Epithelial cell of esophagus (primary cell): ENCODE measurements at places on chromosomes 6 and 20.

- DNase-seq: no peak
These were observed 13.6 kb upstream of the SASH1 start for GRCh38 chr6:148328876-148329555.

- no peak for DNase-seq
These were observed 63.7 kb downstream of the PHACTR2 start for GRCh38 chr6:143741480-143741879.

- no peak for DNase-seq
These were observed 11.2 kb upstream of the UNC93A start for GRCh38 chr6:167279766-167280446.

DNA sequence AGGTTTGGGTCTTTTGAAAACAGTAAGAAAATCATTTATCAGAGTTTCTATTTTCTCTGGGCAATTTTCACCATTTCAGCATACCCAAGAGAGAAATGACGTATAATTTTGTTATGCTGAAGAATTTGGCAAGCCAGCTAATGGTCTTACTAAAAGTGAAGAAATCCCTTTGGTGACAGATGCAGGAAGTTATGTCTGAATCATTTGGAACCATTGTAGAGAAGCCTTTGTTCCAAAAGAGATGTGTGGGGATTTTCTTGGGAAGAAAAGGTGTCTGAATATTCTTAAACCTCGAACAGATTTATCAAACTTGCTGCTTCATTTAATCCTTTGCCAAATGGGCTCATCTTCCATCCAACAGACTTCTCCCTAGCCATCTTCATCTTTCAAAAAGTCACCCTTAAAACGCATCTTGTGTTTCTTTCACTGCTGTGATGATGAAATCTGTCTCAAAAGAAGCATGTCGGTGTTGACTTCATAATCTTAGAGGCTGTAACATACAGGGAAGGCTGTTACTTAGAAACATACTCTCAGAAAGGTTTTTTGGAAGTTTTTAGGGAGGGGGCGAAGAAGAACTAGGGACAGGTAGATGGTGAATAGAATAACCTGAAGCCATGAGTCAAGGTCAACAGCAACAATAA lies 39.5 kb downstream of the CITED2 start:
- DNase-seq: peak; percentile 91

DNA sequence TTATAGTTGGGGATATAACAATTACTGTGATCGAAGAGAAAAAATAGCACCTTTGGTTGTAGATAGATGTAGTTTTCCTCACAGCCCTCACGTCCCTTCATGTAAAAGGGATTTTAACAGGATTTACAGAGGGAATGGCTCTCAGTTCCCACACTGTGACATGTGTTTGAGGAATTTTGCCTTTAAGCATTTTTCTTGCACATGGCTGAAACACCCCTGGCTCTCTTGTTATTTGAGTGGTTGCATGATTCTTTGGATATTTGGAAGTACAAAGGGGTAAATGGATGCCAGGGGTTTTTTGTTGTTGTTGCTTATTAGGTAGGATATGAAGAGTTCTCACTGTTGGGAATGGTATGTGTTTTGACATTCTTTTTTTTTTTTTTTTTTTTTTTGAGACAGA lies 48.2 kb downstream of the JAG1 start:
- DNase-seq: peak; percentile 60

GRCh38 chr6:8025191-8025590 lies 39.0 kb downstream of the BLOC1S5 start:
- DNase-seq: no peak

- DNase-seq: peak; percentile 88
These were observed 65.2 kb downstream of the PRL start for GRCh38 chr6:22231616-22232015.

DNA sequence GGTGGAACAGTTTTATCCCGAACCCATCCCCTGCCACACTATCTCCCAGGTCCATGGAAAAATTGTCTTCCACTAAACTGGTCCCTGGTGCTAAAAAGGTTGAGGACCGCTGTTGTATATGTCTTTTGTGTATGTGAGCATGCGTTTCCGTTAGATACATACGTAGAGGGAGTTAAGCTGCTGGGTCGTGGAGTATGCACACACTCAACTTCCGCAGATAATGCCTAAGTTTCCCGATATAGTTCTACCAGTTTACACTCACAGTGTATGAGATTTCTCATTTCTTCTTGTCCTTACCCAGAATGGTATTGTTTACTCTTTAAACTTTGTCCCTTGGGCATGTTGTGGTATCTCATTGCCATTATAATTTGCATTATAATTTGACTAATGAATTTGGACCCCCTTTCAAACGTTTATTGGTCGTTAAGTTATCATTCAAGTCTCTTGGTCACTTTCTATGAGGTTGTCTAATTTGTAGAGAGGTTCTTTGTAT lies 50.5 kb upstream of the SCAF8 start:
- DNase-seq: no peak

DNA sequence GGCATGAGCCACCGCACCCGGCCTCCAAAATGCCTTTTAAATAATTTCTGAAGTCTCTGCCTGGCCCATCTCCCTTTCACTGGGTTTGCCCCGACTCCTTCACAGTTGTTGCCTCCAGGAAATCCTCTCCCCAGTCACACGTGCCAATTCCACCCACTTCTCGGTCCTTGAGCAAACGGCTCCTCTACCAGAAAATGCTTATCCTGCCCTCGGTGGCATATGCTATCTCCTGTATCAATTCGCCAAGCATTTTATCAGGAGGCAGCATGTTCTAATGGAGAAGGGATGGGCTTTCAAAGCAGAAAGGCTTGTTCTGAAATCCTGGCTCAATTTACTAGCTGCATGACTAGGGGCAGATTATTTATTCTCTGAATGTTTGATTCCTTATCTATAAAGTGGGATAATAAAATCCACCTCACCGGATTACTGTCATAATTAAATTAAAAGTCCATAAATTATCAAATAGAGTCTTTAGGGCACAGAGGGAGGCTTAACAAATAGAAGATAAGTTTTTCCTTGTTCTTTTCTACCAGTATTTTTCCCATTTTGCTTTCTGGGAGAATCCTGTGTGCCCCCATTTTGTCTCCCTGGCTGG lies 66.3 kb downstream of the PPP1R3G start:
- DNase-seq: no peak

GRCh38 chr6:13431059-13431656 lies 56.2 kb downstream of the GFOD1 start:
- no peak for DNase-seq

GRCh38 chr6:11532097-11532496 lies 5.5 kb upstream of the TMEM170B start:
- DNase-seq: no peak

DNA sequence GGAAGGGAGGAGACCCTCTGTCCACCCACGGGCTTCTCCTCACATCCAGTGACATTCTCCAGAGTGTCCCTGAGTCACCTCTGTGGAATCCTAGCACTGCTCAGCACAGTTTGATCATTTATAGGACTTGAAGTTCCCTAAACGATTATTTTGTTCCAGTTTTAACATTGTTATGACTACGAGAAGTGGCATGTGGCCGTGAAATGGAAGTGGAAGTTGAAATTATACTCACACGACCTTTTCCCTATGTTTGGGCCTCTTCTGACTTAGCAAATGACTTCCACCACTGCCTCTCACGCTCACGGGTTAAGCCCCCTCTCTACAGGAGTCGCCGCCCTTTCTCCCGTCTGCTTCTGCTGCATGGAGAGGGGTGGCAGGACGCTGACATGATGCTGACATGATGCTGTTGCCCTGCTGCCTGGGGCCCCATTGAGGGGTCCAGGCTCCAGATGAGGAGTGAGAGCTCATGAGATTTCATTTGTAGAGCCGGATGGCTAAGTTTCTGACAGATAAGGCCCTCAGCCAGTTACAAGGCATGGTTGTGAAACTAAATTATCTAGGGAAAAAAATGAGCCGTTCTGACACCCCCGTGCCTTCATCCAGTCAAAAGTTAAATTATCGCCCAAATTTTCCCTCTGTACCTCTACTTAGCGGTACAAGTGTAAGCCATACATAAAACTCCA lies 153.6 kb upstream of the UST start:
- no peak for DNase-seq

DNA sequence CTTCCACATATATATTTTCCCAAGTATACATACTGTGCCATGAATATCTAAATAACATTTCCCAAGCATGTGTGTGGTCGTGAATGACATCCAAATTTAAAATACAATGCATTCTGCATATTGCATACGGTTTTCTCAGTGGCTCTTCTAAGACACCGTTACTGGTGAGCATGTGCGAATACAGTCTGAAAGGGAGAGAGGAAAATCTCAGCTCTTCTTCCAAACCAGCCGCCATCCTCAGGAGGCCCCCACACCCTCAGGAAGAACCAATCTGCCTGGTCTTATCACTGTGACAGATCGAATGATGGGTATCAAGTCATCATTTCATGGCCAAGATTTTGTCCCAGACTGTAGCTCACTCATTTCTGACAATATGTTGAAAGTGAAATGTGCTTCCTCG lies 50.7 kb downstream of the ADAT2 start:
- no peak for DNase-seq

DNA sequence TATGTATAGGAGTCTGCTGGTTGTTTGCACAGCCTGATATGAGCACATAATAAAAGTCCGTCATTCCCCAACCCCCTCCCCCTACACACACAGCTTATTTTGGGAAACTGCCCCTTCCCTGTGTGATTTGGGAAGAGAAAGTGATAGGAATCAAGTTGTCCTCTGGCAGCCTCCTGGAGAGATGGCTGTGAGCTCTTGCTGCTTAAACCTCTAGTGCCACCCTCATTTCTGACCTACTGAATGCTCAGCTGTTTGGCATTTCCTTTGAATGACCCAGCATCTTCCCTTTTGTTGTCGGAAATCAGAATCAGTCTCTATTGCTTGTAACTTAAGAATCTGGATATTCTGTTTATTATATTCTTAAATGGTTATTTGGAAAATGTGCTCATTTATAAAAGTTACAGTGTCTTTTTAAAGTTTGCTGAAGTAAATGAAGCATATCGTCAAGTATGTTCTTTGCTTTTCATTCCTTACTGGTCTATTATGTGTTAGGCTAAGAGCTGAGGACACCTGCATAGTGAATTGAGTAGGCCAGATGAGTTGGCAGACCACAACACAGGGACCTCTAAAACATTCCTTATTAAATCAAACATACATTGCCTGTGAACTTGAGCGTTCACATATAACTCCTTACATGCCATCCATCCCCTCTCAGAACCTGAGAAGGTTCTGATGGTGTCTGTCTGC lies 5.5 kb downstream of the RWDD2A start:
- peak; percentile 51 for DNase-seq

- no peak for DNase-seq
These were observed 122.2 kb upstream of the TNFAIP3 start for GRCh38 chr6:137744877-137745276.

GRCh38 chr6:160110586-160111123 lies 11.0 kb upstream of the SLC22A1 start:
- no peak for DNase-seq

GRCh38 chr6:157813191-157813590 lies 9.9 kb upstream of the SNX9 start:
- no peak for DNase-seq

- DNase-seq: no peak
These were observed 245.8 kb downstream of the ESR1 start for GRCh38 chr6:152053332-152053731.

DNA sequence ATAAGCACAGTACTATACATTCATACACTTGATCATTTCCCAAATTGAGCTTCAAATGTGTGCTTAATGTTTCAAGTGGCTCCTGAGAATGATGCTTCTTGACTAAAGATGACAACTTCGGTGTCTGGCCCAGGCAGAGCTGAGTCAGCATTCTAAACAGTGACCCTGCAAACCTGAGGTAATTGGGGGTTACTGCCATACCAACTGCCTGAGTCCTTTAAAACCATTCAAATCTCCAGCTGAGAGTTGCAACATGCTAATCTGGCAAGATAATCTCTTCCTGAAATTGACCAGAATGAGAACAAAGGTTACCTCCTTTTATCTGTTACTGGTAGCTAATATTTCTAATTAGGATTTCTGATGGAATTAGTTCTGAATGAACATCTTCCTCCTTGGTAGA lies 8.2 kb downstream of the BACH2 start:
- no peak for DNase-seq

- DNase-seq: peak; percentile 57
These were observed 206.0 kb downstream of the CDC5L start for GRCh38 chr6:44593539-44593944.

- no peak for DNase-seq
These were observed 21.1 kb downstream of the ELOVL2 start for GRCh38 chr6:11023032-11023431.

DNA sequence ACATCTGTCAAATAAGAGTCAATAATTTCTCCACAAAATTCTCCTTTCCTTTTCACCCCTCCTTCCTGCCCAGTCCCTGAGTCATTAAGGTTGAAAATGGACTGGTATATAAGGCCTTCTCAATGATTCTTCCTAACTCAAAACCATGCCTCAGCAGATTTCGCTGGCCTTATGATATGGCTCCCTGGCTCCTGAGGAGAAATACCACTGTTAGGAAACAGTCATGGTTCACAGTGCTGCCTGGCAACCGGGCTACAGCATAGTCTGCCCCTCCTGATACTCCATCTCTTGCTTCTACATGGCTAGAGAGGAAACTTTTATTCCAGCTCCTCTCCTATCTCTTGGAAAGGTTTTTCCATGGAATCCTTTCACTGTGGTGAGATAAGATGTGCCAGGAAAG lies 4.7 kb downstream of the UBE2J1 start:
- DNase-seq: peak; percentile 10

DNA sequence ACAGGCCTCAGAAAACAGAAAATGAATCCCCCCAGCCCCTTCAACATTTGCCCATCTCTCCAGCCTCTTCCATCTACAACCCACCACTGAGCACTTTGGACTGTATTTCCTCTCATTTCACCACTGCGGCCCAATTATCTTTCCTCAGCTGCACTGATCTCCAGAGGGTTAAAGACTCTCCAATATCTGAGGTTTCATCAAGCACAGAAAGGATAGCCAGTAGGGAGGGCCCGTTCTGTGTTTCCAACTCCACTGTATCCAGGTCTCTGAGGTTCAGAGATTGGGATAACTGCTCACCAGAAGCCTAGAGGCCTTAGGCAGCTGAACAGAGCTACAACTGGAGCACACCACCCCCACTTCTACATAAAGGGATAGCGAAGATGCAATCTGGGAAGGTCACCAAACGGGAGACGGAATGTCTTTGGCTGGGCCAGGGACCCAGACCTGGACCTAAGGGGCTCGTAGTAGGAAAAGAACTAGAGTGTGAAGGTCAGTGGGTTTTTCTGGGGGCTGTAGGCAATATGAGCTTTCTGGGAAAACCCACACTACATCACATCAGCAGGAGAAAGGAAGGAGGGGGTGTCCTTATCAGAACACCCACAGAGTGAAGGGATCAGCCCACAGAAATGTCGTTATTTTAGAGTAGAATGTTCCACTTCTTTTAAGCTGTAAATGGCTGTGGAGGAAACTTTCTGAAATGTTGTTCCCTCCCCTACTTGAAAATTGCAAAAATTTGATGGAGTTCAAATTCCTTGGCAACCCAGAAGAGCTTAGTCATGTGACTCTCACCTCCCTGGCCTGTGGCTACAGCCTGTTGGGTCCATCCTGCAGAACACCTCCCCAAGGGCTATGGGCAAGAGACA lies 7.3 kb downstream of the KCNK5 start:
- no peak for DNase-seq

DNA sequence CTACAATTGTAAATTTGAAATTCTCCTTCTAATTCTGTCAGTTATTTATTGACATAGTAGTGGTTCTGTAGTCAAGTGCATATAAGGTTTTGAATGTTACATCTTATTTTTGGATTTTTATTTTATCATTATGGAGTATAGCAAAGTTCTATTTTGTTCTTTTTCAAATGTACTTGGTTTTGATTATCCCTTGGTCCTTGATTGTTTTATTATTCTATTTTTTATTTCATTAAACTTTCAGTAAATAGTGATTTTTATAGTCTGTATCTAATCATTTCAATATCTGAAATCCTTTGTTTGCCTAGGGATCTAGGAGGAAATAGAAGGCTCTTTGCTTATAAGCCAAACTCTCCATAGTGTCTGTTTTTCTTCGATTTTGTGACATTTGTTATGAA lies 87.8 kb downstream of the HFE start:
- DNase-seq: no peak
